ENCODE measurements at places on chromosomes 3 and 15.

GRCh38 chr15:72873379-72874233, 90.0 kb upstream of the ADPGK start:
- no peak for DNase-seq

GRCh38 chr3:71211083-71211482, 372.4 kb downstream of the FOXP1 start:
- DNase-seq, result no peak

GRCh38 chr15:60005352-60006202, 1.5 kb downstream of the FOXB1 start:
- no peak for DNase-seq

- DNase-seq, result no peak
Measured at GRCh38 chr15:36905908-36906307, 194.4 kb downstream of the MEIS2 start.

GRCh38 chr15:51341366-51342226, at the start of gene GLDN:
Gene GLDN (plus strand): TSS chr15:51341655. CDS start chr15:51341685, 30 bp downstream.
- no peak for DNase-seq

DNA sequence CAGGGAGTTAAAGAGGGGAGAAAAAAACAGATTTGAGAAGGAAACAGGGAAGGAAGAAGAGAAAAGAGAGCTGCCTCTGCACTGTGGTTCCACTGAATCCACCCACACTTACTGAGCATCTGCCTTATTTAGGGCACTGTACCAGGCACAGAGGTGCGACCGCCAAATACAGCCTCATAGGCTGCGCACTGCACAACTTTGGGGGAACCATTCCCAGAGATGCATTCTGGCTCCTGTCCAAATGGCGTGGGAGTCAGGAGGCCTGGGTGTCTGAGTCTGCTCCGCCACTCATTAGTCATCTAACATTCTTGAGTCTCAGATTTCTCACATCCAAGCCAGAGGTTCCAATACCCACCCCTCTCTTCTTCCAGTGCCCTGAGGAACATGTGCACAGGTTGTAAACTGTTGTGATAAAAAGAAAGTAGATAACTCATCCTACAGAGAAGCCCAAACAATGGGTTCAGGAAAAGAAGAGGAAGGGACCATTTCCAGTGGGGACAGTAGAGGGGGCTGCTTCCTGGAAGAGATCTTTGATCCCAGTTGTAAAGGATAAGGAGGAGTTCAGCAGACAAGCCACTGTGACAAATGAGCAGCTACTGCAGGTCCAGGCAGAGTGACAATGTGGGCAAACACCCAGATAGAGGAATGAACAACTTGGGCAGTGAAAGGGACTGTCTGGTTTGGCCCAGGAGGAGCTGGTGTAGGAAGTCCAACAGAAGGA, 254.6 kb downstream of the UACA start:
- no peak for DNase-seq

DNA sequence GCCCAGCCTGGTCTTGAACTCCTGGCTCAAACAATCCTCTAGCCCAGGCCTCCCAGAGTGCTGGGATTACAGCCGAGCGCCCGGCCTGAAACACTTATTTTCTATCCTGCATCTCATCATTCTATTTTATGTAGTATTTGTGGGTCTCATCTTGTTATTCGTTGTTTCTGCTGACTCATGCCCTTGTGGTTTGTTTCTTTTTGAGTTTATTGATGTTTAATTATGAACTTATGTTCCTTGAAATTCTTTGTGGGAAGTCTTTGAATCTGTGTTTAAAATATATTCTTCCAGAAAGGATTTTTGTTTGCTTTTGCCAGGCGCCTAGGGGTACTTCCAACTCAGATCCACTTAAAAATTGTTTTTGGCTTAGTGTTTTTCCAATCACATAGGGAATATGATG, 78.3 kb upstream of the C15orf39 start:
- no peak for DNase-seq

- DNase-seq, result no peak
Measured at GRCh38 chr15:64398575-64398974, 10.9 kb downstream of the TRIP4 start.

DNA sequence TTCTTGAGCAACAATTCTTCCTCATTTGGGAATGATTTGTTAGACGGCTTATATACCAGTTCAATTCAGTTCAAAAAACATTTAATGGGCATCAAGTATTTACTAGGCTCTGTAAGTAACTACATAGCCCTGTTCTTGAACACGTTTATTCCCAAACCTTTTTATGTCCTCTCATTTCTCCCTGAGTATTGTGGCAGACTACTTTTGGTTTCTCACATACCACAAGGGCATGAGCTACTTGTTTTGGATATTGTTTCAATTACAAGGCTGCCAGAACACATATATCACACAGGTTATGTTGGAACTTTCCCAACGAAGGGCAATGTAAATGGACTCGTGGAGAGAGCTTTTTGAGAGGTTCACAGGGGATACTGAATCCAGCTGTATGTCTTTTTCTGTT, 363.8 kb upstream of the NAALADL2 start:
- no peak for DNase-seq

- no peak for DNase-seq
Measured at GRCh38 chr3:148789906-148790305, 37.7 kb upstream of the CPB1 start.

DNA sequence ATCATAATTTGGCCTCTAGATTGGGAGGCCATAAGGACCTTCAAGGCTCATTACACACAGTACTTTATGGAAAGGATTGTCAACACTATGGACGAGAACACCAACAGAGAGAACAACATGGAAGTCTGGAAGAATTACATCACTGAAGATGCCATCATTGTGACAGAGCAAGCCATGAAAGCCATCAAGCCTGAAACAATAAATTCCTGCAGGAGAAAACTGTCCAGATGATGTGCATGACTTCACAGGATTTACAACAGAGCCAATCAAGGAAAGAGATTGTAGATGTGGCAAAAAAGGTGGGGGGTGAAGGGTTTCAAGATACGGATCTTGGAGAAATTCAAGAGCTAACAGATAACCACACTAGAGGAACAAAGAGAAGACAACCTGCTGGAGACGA, 15.9 kb downstream of the IL17RB start:
- DNase-seq, result no peak

GRCh38 chr15:67267440-67267839, 12.9 kb downstream of the IQCH start:
- no peak for DNase-seq

DNA sequence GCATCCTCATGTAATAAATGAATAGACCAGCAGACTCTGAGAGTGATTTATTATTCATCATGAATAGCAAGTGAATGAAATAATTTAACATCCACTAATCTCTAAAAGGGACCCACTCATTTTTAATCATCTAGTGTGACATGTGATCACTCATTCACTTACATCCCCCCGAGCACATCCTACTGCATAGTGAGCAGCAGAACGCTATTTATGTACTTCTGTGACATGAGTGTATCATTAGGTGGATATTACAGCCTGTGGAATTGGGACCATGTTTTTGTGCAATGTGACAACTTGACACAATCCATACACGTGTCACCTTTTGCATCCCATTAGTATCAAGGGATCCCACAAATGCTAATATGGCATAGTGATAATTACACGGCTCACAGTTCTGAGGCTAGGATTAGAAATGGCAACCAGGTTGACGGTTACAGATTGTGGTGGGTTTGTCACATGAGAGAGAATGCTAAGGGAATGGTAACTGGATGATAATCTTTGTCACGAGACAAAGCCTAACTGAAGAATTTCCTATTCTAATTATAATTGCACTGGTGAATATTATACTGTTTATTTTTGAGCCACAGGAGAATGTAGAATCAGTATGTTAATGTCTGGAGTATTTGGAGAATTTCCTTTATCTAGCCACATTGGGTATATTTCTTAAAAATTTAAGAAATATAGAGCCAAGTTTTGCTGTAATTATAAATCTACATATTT, 595.2 kb upstream of the TBL1XR1 start:
- no peak for DNase-seq

DNA sequence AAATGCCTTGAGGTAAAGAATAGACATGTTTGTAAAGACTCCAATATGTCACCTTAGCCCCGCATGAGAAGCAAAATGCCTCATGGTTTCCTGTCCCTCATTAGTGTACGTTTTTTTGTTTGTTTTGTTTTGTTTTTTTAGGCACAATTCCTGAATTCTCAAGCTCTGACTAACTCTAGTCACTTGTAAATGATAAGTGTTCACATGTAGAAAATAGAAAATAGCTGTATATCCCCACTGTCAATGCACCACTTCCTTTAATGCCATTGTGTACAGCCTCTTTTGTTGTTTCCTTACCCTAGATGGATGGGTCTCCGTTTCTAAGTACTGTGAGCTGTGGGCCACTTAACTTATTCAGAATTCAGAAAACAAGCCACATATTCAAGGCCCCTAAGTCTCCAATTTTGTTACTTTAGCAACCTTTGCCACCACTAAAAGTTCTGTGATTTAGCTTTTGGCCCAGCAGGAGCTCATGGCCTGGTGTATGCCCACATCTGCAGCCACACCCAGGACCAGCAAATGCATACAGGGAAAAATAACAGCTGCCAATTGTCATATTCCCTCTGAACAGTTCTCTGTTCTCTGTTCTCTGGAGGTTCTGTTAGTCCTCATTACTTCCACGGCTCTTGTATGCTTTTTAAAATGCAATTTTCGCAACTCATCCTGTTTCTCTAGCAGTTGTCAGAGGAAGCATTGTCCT, 655.5 kb downstream of the GBE1 start:
- no peak for DNase-seq

- DNase-seq, result no peak
Measured at GRCh38 chr15:25787855-25788520, 75.1 kb downstream of the ATP10A start.

GRCh38 chr15:88394553-88395145, 72.5 kb downstream of the MRPL46 start:
- DNase-seq, result no peak

GRCh38 chr15:101492766-101493692, 3.5 kb upstream of the PCSK6 start:
- DNase-seq, result no peak

GRCh38 chr15:58058729-58059128, 6.8 kb downstream of the ALDH1A2 start:
- DNase-seq, result no peak
